Stimulated activated CD4-positive, alpha-beta T cell treated with anti-CD3 and anti-CD28 coated beads, Interleukin-4, amount 100 ng/mL, for 1 hour (primary cell): ENCODE measurements at places on chromosomes 3 and 15.

GRCh38 chr3:122758877-122759560 is 34.6 kb downstream of the HSPBAP1 start:
- no peak for DNase-seq

GRCh38 chr3:170421111-170421641 is 2.5 kb downstream of the CLDN11 start:
- DNase-seq, result no peak

GRCh38 chr3:45965253-45965652 is 22.0 kb downstream of the CXCR6 start:
- DNase-seq, result no peak

GRCh38 chr3:57110798-57111197 is 50.3 kb downstream of the SPATA12 start:
- no peak for DNase-seq

DNA sequence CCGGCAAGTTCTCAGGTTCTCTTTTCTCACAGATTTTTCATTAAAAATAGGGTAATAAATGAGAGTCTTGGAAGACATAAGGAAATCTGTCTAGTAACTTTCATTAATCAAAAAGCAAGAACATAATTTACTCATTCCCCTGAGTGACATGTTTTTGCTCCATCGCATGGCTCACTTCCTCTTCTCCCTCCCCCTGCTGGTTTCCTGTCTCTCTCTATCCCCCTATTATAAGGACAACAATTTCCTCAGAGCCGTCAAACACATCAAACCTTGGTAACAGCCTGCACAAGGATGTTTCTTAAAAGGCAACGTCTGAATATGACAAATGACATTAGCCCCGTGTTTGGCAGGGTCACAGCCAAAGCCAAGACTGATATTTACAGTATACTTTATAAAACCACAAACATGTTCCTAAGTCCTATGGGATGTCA is 1149.6 kb downstream of the IGSF11 start:
- no peak for DNase-seq

DNA sequence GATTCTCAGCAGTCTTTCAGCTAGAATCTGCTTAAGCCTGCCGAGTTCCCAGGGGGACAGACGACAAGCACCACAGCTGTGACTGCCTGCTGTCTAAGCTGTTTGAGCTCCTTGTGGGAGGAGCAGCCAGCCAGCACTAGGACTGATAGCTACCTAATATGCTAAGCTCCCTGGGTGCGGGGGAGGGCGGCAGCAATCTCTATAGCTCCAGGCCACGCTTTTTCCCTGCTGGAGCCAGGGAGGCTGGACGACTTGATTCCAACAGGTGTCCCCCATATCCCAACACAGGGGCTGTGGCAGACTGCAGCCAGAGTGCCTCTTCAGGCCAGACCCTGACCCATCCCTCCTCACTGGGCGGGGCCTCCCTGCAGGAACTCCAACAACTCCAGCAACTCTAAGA is 134.1 kb upstream of the ARPP21 start:
- DNase-seq, result no peak

DNA sequence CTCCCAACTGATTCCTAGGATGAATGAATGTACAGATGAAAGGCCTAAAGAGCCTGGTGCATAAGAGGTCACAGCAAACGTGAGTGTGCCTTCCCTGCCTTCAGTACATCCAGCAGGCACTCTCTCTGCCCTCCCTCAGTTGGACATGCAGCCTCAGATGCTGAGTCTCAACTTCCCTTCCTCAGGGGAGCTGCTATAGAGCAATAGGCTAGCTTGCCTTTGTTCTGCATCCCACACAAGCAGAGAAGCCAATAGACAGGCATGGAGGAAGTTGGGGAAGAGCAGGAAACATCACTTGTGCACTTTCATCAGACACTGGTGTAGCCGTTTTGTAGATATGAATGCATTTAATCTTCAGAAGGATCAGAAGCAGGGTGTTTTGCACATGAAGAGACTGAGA is 147.5 kb upstream of the THBS1 start:
- DNase-seq, result no peak

GRCh38 chr3:71208211-71209095 is 375.1 kb downstream of the FOXP1 start:
- no peak for DNase-seq

- DNase-seq, result no peak
Measured at GRCh38 chr3:59812237-59813147, 762.7 kb upstream of the CFAP20DC start.

GRCh38 chr3:164209363-164209762 is 868.9 kb downstream of the SI start:
- DNase-seq, result no peak

- no peak for DNase-seq
Measured at GRCh38 chr3:80000022-80000421, 232.2 kb upstream of the ROBO1 start.

DNA sequence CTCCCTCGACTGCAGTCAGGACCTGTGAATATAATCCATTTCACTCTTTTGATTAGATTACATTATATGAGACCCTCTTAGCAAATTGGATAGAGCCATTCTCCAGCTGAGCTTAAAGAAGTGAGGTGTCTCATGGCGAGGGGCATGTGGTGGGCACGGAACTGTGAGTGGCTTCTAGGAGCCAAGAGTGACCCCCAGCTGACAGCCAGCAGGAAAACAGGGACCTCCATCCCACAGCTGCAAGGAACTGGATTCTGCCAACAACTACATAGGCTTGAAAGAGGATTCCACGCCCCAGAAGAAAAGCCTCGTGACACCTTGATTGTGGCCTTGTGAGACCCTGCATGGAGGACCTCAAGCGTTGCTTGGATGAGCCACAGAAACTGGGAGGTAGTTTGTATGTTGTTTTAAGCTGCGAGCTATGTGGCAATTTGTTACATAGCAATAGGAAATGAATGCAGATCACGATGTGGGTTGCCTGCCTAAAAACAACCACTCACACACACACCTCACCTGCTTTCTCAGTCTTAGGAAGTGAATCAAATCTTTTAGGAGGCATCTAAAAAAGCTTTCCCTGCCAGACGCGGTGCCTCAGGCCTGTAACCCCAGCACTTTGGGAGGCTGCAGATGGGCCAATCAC is 84.2 kb upstream of the BHLHE40 start:
- no peak for DNase-seq

GRCh38 chr3:140006331-140006730 is 71.3 kb downstream of the CLSTN2 start:
- DNase-seq, result no peak

- no peak for DNase-seq
Measured at GRCh38 chr15:81516461-81516860, 142.4 kb upstream of the TMC3 start.

GRCh38 chr3:36394176-36394575 is 13.9 kb downstream of the STAC start:
- no peak for DNase-seq

GRCh38 chr3:71376503-71376902 is 207.0 kb downstream of the FOXP1 start:
- DNase-seq, result no peak

GRCh38 chr15:82044373-82045178 is 1.2 kb downstream of the MEX3B start:
- peak; percentile 15 for DNase-seq

DNA sequence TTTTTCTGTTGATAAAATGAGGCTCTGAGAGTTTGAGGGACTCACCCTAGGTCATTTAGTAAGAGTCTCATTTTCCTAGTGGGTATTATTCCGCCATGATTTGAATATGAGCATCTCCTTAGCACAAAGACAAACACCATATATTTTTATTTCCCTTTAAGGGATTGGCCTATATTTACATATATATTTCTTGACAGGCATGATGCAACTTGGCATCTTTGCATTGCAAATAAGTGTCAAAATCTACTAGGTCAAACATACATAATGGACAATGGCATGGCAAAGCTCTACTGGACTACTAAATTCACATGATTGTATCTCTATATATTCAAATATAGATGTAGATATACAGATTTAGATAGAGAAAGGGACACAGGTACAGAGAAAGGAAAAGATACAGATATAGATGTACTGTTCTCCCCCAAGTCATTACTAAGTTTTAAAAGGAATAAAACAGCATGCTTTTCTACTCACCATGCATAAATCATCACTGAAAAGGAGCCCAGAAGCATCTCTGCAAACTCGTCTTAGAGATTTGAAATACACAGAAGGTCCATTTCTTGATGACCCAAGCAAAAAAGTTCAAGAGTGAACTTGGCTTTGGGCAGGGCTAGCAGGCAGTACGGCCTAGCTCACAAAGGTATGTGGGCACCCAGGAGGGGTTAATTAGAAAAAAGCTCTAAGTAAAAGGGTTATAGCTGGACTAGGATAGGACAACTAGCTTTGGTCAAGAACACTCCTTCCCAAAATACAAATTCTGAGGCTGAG is 495.8 kb downstream of the NTRK3 start:
- DNase-seq, result no peak

- no peak for DNase-seq
Measured at GRCh38 chr3:129623447-129624118, 17.1 kb upstream of the PLXND1 start.

DNA sequence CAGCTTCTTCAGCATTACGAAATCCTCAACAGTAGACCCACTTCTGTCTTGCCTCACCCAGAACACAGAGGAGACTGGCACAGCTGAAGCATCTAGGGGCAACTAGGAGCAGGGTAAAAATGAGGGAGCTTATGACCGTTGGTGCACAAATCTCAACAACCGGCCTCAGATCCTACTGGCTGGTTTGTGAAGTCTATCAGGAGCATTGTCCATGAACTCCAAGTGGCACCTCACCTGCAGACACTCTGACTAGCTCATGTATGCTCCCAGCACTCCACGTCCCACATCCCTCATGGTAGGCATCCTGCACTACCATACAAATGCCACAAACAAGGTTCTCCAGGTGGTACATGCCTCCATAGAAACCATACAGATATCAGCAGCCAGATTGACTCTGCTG is 163.1 kb downstream of the TLE3 start:
- DNase-seq, result no peak

GRCh38 chr15:51758645-51759044 is 7.2 kb downstream of the TMOD2 start:
- DNase-seq, result no peak

DNA sequence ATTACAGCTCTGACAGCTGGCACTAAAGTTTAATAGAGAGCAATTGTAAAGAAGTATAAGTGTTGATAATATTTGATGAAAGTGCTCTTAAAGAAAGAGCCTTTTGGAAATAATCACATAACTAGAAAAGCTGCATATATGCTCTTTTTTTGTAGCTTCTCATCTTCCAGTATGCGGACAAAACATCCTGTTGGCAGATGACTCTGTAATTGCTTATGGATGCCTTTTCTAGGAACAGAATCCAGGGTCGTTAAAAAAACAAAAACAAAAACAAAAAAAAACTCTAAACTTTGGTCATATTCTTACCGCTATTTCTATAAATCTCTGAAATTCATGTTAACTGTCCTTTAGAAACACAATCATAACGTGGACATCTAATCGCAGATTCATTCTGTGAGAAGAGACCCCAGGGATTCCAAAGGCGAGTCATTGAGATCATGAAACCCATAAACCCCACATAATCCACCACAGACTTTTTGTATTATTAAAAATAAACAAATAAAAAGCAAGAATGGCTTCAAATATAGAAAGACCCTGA is 109.8 kb downstream of the EPHA3 start:
- no peak for DNase-seq

GRCh38 chr3:81303321-81303720 is 458.1 kb downstream of the GBE1 start:
- no peak for DNase-seq

GRCh38 chr3:18442756-18443664 is 17.9 kb upstream of the SATB1 start:
- DNase-seq, result peak; percentile 17

- DNase-seq, result no peak
Measured at GRCh38 chr15:44676676-44677075, 13.2 kb upstream of the SPG11 start.

DNA sequence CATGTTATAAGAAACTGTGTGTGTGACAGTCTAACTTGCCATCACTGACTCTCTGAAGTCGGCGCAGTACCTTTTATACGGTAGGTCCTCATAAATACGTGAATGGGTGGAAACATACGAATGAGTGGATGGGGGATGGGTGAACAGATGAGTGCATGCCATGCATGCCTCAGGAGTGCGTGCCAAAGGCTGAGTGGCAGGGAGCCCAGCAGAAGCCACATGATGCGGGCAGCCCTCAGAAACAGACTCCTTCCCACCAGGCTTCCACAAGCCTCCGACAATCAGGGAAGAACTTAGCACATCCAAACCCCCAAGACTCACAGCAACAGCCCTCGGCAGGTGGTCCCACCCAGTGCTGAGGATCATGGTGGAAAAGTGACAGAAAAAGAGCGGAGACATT is 16.7 kb downstream of the HCN4 start:
- DNase-seq, result no peak

- DNase-seq, result no peak
Measured at GRCh38 chr3:185076219-185076618, 76.6 kb downstream of the C3orf70 start.

- DNase-seq, result no peak
Measured at GRCh38 chr15:92901995-92902394, 1.9 kb downstream of the CHD2 start.

DNA sequence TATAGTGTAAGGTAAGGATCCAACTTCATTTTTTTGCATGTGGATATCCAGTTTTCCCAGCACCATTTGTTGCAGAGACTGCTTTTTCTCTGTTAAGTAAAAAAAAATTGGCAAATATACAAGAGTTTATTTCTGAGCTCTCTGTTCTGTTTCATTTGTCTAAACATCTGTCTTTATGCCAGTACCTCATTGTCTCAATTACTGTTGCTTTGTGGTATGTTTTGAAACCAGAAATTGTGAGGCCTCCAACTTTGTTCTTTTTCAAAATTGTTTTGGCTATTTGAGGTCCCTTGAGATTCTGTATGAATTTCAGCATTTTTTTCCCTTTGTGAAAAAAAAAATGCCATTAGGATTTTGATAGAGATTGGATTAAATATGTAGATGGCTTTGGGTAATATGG is 150.5 kb downstream of the MINAR1 start:
- no peak for DNase-seq

GRCh38 chr15:41891946-41892345 is 1.9 kb downstream of the SPTBN5 start:
- DNase-seq, result no peak

DNA sequence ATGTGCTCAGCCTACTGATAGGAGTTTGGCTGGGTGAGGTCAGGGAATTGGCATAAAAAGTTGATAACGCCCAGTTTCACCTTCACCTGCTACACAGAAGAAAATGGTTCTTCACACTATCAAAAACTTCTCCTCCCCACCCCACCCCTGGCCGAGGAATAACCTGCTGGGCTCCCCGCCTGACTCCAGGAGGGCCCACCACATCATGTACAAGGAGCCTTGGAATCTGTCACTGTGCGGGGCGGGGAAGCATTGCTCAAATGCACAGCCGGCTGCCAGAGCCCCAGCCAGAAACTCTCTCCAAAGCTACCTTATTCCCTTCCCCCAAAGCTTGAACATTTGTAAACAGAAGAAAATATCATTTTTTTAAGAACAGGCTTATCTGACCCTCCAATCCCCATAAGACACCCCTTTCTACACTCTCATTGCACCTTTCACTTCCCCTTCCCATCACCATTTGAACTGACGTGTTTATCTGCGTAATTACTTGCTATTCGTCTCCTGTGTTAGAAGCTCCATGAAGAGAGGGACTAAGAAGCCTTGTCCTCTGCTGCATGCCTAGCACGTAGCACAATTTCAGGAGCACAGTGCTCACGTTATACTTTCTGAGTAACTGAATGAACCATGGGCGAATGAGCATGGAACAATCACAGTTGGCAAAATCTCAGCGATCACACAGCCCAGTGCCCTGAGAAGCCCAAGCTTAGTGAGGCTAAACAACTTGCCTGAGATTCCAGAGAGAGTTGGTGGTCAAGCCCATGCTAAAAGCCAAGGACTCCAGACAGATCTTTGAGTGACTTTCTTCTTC is 82.9 kb downstream of the HES1 start:
- no peak for DNase-seq

- no peak for DNase-seq
Measured at GRCh38 chr3:194283221-194284006, 67.7 kb downstream of the CPN2 start.
